ENCODE measurements at places on chromosomes 7 and 10. TPM values are rescaled to one million over a fixed set of nuclear protein-coding genes. Genes with fewer than 3 reads are reported as not detected.

PSD gene
- total RNA-seq: 0.24 TPM

SAMD9 gene
- 3.2 TPM for total RNA-seq

PHKG1 gene
- 2.1 TPM for total RNA-seq

- no peaks in the 10 kb centered on the region for H3K27me3 ChIP-seq
- no peak overlapping the region for H3K27ac ChIP-seq
- no peaks in the 10 kb centered on the region for H3K36me3 ChIP-seq
- no peak overlapping the region for H3K4me3 ChIP-seq
Measured at GRCh38 chr7:119452401-119452800, 820.6 kb upstream of the KCND2 start.

GRCh38 chr7:102063690-102064180 is 222.9 kb upstream of the SH2B2 start:
- no peaks in the 10 kb centered on the region for H3K36me3 ChIP-seq
- H3K4me1 ChIP-seq: peaks cover 15% of the 10 kb centered on the region
- no peak for DNase-seq
- H3K27ac ChIP-seq: no peak overlapping the region

GRCh38 chr10:108850138-108850854 is 1073.0 kb downstream of the XPNPEP1 start:
- no peak overlapping the region for H3K4me3 ChIP-seq
- H3K27ac ChIP-seq: no peak overlapping the region
- no peaks in the 10 kb centered on the region for H3K27me3 ChIP-seq
- no peak for DNase-seq
- no peaks in the 10 kb centered on the region for H3K4me1 ChIP-seq
- no peaks in the 10 kb centered on the region for H3K36me3 ChIP-seq

- no peaks in the 10 kb centered on the region for H3K36me3 ChIP-seq
Measured at GRCh38 chr7:101538596-101539459, 90.3 kb downstream of the MYL10 start.

DNA sequence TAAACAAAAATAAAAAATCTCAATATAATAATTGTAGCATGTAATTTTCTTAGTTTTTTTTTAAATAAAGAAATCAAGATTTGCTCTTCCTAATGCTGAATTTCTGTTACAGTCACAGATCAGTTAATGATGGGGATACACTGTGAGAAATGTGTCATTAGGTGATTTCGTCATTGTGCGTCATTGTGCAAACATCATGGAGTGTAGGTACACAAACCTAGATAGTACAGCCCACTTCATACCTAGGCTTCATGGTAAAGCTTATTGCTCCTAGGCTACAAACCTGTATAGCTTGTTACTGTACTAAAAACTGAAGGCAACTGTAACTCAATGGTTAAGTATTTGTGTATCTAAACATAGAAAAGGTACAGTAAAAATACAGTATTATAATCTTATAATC is 74.4 kb upstream of the LSM8 start:
- H3K27me3 ChIP-seq: no peaks in the 10 kb centered on the region
- H3K4me1 ChIP-seq: no peaks in the 10 kb centered on the region
- no peak overlapping the region for H3K4me3 ChIP-seq
- no peak for DNase-seq
- no peak overlapping the region for H3K27ac ChIP-seq

DNA sequence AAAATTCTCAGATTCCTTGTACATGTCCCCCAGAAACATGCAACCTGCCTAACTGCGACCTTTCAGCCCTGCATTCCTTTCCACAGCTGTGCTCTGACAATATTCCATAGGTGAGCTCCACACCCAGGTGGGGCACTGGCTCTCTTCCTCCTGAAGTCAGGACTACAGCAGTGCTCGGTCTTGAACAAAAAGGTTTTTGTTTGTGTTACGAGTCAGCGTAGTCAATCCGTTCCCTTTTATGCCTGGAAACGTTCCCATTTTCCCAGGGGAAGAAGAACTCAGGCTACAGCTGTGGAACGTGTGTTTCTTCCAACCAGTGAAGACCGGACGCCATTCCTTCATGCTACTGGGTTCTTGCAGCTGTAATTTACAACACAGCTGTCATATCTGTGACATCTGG is 52.4 kb upstream of the PFKP start:
- H3K27me3 ChIP-seq: no peaks in the 10 kb centered on the region
- no peaks in the 10 kb centered on the region for H3K36me3 ChIP-seq
- H3K4me1 ChIP-seq: no peaks in the 10 kb centered on the region
- H3K27ac ChIP-seq: no peak overlapping the region
- H3K4me3 ChIP-seq: no peak overlapping the region

DNA sequence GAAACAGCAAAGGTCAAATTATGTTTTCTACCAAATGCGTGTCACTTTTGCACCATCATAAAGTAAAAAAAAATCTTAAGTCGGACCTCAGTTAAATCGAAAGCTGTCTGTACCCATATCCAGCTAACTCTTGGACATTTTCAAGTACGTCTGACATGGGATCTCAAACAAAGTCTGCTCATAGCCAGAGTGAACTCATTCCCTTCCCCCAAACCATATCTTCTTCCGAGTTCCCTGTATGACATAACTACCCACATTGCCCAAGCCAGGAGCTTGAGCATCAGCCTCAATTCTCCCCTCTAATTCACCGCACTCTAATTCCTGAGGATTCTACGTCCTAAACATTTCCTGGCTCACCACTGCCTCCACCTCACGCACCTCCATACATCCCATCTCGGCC is 44.8 kb upstream of the TARP start:
- H3K4me3 ChIP-seq: no peak overlapping the region
- H3K27me3 ChIP-seq: no peaks in the 10 kb centered on the region
- no peaks in the 10 kb centered on the region for H3K4me1 ChIP-seq
- no peak for DNase-seq
- no peaks in the 10 kb centered on the region for H3K36me3 ChIP-seq

GRCh38 chr10:19654576-19654975 is 161.7 kb upstream of the PLXDC2 start:
- no peaks in the 10 kb centered on the region for H3K4me1 ChIP-seq
- H3K27ac ChIP-seq: no peak overlapping the region

- H3K27ac ChIP-seq: no peak overlapping the region
- H3K27me3 ChIP-seq: no peaks in the 10 kb centered on the region
Measured at GRCh38 chr7:32164341-32164996, 94.3 kb upstream of the PDE1C start.

Data from thyroid gland (tissue), 4 donors.